ENCODE measurements at places on chromosomes 16 and 17.

- no peak for DNase-seq
These were observed 8.2 kb upstream of the MMP2 start for GRCh38 chr16:55470533-55471371.

DNA sequence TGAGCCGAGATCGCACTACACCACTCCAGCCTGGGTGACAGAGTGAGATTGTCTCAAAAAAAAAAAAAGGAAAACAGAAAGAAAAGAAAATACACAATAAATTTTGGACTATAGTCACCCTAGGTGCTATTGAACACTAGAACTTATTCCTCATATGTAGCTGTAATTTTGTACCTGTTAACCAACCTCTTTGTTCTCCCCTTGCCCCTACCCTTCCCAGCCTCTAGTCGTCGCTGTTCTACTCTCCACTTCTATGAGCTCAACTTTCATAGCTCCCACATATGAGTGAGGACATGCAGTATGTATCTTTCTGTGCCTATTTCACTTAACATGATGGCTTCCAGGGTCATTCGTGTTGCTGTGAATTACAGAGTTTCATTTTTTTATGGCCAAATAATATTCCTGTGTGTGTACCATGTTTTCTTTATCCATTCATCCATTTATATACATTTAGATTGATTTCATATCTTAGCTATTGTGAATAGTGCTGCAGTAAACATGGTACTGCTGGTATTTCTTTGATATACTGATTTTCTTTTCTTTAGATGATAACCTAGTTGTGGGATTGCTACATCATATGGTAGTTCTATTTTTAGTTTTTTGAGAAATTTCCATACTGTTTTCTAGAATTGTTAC, 28.3 kb downstream of the VPS35L start:
- DNase-seq: no peak

DNA sequence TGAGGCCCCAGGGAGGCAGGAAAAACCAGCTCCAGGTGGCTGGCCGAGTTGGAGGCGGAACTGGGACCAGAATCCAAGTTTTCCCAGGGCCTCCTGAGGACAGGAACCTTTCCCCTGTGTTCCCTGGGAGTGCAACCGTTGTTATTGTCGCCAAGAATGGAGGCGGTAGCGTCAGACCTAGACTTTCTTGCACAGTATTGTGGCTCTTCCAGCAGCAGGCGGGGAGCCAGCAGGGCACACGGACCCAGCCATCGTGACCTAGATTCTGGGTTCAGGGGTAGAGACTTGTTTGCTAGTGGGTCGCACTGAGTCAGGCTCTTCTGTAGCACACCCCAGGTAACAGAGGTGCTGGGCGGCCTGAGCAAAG, 667 bp upstream of the KIF19 start:
- DNase-seq: no peak

DNA sequence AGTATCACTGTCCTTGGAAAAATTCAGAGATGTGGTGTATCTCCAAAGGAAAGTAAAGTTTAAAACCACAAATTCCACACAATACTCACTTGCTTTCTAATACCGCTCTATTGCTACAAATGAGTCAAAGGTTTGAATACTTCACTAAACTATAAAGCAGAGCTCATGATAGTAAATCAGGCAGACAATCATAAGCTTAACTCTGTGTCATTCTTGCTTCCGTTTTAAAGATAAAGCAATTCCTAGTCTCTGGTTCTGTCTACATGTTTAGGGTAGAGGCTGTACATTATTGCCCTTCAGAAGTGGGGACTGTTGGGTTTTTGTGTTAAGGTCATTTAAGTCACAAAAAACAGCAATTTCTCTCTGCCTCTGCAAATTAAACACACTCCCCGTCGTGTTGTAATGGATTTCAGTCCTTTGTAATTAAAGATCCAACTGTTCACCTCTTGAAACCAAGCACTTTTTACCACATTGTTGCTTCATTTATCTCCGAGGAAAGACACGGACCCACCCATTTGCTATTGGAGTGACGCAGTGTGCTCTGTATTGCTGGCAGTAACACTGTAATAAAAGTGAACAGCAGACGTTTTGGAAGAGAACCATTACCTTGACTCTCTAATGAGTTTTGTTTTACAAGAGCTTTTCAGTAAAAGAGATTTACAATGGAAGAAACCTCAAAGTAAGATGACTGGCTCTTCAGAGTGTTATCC, 83.1 kb upstream of the CNTNAP4 start:
- no peak for DNase-seq

- peak; percentile 58 for DNase-seq
These were observed 331.3 kb downstream of the SEC14L1 start for GRCh38 chr17:77471984-77472461.

All from AG08396 (cell line).